ENCODE measurements at places on chromosomes 7 and 10.

- no peak for DNase-seq
Measured at GRCh38 chr10:71969929-71970328, 5.7 kb downstream of the CHST3 start.

- no peak for DNase-seq
Measured at GRCh38 chr10:98380493-98381339, 34.3 kb downstream of the PYROXD2 start.

- no peak for DNase-seq
Measured at GRCh38 chr7:50379082-50379481, 71.1 kb downstream of the FIGNL1 start.

- no peak for DNase-seq
Measured at GRCh38 chr7:35420656-35421055, 166.8 kb upstream of the TBX20 start.

Data from Panc1 (cell line).